AG08396 (cell line): ENCODE measurements at places on chromosomes 5 and 9.
A peak's percentile ranks its signal among the peaks of the same experiment; 100 is the strongest.

DNA sequence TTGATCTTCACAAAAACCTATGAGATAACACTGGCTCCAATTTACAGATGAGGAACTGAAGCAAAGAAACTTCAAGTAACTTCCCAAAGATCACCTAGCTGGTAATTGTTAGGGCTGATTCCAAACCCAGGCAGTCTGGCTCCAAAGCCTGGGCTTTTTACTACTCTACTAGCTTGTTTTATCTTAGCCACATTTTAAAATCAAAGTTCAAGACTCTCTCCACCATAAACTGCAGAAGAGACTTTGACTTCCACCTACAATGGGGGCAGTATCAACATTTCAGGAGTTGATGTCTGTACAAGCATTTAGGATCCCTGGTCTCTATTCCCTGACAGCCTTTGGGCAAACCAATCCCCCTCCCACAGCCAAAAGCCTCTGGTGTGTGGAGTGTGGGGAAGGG is 33.8 kb downstream of the LHFPL2 start:
- DNase-seq, result no peak

GRCh38 chr5:161691911-161692310 is 6.4 kb downstream of the GABRA6 start:
- no peak for DNase-seq

DNA sequence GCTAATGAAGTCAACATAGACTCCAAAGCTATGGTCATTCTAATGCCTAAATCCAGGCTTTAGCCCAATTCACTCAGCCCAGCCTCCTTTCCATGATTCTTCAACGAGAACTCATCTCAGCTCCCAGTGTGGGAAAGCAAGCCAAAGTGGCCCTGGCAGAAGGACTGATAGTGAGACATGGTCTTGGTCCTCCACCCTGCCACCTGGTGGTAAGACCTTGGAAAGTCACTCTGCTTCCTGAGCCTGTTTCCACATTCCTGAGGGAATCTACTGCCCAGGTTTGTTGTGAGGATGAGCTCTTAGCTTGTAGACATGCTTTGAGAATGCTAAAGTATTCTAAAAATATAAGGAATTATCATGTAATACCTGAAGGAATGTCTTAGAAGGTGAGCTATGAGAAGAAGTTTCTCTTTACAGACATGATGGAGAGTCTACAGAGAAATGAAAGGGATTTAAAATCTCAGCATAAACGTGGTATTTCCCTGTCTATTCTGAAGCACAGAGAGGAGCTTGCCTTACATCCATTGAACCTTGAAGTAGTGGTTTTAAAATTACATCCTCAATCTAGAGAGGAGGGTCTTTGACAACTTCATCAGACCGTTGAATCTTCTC is 173.5 kb downstream of the TRIM32 start:
- DNase-seq, result peak; percentile 79

- DNase-seq, result no peak
Observed at GRCh38 chr5:2205596-2206226, 323.0 kb upstream of the IRX4 start.

DNA sequence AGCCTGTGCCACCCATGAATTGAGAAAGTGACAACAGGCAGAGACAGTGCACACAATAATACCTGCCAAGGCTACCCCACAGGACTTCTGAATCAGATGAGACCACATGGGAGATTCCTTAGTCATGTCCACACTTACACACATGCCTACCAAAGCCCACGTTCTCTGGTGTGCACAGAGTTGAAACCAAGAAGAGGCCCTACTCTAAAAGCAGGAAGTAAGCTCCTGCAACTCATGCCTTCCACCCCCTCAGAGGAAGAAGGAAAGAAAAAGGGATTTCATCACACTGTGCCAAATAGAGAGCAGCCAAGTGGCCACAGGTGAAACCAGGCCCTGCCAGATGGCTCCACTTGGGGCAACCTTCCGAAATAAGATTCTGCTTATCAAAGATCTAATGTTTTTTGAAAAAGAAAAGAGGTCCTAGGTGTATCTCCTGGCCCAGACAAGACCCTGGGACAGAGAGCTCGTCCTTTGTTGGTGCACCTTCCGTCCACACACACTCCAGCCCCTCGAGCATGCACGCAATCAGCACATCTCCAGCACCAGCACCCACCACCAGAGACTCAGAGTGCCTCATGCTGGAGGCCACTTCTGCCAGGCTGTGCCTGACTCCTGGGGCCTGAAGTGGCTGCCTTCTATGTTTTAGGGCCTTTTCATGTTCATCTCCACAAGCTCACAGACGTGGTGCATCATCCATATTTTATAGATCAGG is 114.6 kb upstream of the SPOCK1 start:
- DNase-seq, result no peak

GRCh38 chr9:88174324-88174723 is 36.0 kb upstream of the SPATA31C2 start:
- no peak for DNase-seq

GRCh38 chr5:98504505-98504904 is 269.0 kb upstream of the RGMB start:
- DNase-seq, result no peak

GRCh38 chr5:158234323-158235158 is 375.6 kb upstream of the CLINT1 start:
- DNase-seq, result no peak
